ENCODE measurements at places on chromosomes 4 and X.

- DNase-seq, result no peak
Observed at GRCh38 chr4:124484008-124484407, 228.5 kb downstream of the ANKRD50 start.

GRCh38 chr4:138897811-138898226, 117.8 kb upstream of the NOCT start:
- peak; percentile 73 for DNase-seq

GRCh38 chr4:10667701-10668326, 16.8 kb downstream of the CLNK start:
- DNase-seq, result peak; percentile 59

GRCh38 chr4:142278663-142279062, 567.4 kb downstream of the INPP4B start:
- DNase-seq, result no peak

- no peak for DNase-seq
Observed at GRCh38 chr4:110900213-110900769, 277.4 kb upstream of the PITX2 start.

DNA sequence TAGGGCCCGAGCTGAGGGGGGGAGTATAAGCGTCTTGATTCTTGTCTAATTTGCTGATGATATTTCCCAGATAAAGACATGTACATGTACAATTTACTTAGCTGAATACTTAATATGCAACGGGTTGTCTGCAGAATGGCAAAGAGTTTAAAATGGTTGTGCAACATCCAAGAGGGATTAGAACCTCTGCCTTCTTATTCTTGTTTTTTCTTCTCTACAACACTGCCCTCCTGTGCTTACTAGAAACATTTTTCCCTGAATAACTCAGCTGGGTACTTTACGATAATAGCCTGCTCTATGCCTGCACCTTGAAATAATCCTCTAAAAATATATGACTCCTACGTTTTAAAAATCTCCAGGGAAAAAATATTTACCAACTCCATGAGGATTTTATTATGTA, 41.8 kb downstream of the INTS12 start:
- DNase-seq, result peak; percentile 12

GRCh38 chr4:107666134-107666533, 53.9 kb downstream of the PAPSS1 start:
- DNase-seq, result no peak

- DNase-seq, result peak; percentile 10
Observed at GRCh38 chrX:13101441-13102139, 57.2 kb upstream of the FAM9C start.

Data from NCI-H146 (cell line).